ENCODE measurements at places on chromosomes 2 and 18. TPM values are rescaled to one million over a fixed set of nuclear protein-coding genes. Genes with fewer than 3 reads are reported as not detected.

Gene RAX
- not detected for total RNA-seq

DNA sequence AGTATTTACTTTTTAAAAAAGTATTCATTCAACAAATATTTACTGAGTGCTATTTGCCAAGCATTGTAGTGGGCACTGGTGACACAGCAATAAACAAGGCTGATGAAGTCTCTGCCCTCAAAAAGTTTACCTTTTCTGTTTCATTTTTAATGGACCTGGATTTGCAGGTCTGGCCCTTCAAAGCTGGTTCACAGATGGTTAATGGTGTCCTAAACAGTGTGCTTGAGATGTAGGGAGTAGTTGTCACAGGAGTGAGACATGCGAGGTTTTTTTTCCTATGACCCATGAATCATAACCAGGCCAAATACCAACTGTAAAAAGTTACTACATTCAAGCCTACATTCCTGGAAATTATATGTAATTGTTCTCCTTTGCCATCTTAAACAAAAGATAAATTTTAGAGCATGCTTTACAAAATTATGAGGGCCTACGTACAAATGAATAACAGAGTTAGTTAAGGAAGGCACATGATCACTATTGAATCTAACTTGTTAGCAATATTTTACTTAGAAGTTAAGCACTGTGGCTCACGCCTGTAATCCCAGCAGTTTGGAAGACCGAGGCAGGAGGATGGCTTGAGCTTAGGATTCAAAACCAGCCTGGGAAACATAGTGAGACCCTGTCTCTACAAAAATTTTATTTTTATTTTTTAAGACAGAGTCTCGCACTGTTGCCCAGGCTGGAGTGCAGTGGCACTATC lies 223.9 kb downstream of the MBD5 start:
- H3K4me3 ChIP-seq, result no peak overlapping the region
- H3K4me1 ChIP-seq, result no peaks in the 10 kb centered on the region
- no peaks in the 10 kb centered on the region for H3K27me3 ChIP-seq
- no peak for DNase-seq
- no peak overlapping the region for H3K27ac ChIP-seq
- peaks cover 16% of the 10 kb centered on the region for H3K36me3 ChIP-seq

Gene CCDC85A
- not detected for total RNA-seq

GRCh38 chr2:225597911-225598310 lies 198.4 kb downstream of the NYAP2 start:
- DNase-seq, result no peak
- H3K27me3 ChIP-seq, result peaks cover 2% of the 10 kb centered on the region
- no peaks in the 10 kb centered on the region for H3K36me3 ChIP-seq
- no peak overlapping the region for H3K4me3 ChIP-seq

Gene GALNT5
- total RNA-seq, result not detected

Gene NYAP2
- total RNA-seq, result not detected

DNA sequence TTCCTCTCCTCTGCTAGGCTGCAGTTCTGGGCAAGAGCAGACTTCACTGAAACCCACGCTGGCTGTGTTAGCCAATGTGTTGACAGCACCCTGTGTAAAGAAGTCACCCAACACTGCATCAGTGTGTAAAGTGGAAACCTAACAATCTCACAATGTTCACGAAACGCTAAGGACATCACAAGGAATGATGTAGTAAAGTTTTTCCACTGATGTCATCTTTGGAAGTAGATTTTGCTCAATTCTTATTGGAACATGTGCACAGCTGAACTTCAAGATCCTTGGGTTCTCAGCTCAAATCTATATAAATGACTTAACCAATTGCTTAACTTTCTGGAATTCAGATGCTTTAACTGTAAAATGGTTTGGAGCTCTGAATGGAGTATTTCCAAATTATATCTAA lies 1112.5 kb downstream of the TSN start:
- DNase-seq, result no peak
- H3K27me3 ChIP-seq, result no peaks in the 10 kb centered on the region
- no peak overlapping the region for H3K27ac ChIP-seq
- H3K4me3 ChIP-seq, result no peak overlapping the region
- H3K4me1 ChIP-seq, result no peaks in the 10 kb centered on the region
- H3K36me3 ChIP-seq, result no peaks in the 10 kb centered on the region

GRCh38 chr2:6493266-6493665 lies 372.4 kb downstream of the CMPK2 start:
- no peak overlapping the region for H3K27ac ChIP-seq
- H3K36me3 ChIP-seq, result no peaks in the 10 kb centered on the region
- no peak overlapping the region for H3K4me3 ChIP-seq
- no peaks in the 10 kb centered on the region for H3K4me1 ChIP-seq
- H3K27me3 ChIP-seq, result no peaks in the 10 kb centered on the region

- peaks cover 30% of the 10 kb centered on the region for H3K36me3 ChIP-seq
- H3K27me3 ChIP-seq, result no peaks in the 10 kb centered on the region
- DNase-seq, result no peak
- no peak overlapping the region for H3K27ac ChIP-seq
- H3K4me3 ChIP-seq, result no peak overlapping the region
These were observed 79.2 kb downstream of the BARD1 start for GRCh38 chr2:214730248-214730647.

DNA sequence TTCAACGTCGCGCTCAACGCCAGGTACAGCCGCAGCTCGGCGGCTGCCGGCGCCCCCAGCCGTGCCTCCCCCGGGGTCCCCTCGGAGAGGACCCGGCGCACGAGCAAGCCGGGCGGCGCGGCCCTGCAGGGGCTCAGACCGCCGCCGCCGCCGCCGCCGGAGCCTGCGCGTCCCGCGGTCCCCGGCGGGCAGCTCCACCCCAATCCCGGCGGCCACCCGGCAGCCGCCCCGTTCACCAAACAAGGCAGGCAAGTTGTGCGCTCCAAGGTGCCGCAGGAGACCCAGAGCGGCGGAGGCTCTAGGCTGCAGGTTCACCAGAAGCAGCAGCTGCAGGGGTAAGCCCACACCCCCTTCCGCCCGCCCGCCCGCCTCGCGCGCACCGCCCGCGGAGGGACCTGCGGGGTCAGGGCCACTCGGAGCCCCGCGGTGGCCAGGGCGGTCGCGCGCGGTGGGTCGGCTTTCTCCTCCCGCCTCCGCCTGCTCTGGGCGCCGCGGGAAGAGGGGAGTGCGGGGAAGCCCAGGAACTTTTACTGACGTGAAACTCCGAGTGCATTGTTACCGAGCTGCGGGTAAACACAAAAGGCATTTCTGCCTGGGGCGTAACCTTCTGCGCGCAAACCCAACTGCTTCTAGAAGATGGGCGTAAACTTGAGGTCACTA lies 861 bp downstream of the LTBP1 start:
- no peaks in the 10 kb centered on the region for H3K36me3 ChIP-seq
- no peak overlapping the region for H3K27ac ChIP-seq
- no peaks in the 10 kb centered on the region for H3K4me1 ChIP-seq
- peak; percentile 50 for DNase-seq
- H3K4me3 ChIP-seq, result peak overlapping the region; percentile 13

GRCh38 chr2:68747413-68747812 lies 12.8 kb downstream of the ARHGAP25 start:
- peaks cover 91% of the 10 kb centered on the region for H3K4me1 ChIP-seq
- DNase-seq, result no peak
- no peak overlapping the region for H3K4me3 ChIP-seq
- no peaks in the 10 kb centered on the region for H3K27me3 ChIP-seq
- peak overlapping the region; percentile 73 for H3K27ac ChIP-seq
